Effector CD8-positive, alpha-beta T cell (primary cell): ENCODE measurements at places on chromosomes 6 and 20.

DNA sequence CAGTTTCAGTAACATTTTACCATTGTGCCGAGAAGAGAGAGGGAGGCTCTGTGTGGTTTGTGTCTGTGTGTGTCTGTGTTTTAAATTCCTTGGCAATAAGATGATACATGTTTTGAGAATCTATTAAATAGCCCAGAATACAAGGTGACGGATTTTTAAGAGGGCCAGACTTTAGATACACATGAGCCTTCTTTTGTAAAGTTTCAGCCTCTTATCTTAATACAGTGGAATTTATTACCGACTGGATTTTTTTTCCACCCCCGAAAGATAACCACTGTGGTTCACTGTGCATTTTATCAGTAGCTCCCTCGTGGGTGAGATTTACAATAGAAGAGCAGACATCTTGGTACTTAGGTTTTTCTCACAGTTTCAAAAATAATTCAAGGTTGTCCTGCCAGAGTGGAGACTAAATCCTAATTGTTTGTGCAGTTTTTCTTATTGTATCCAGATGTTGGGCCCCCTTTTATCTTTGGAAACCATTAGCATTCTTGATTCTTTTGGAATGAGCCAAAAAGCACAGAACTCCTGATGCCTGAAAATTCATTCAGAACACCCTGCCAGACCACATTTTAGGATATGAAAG is 49.9 kb downstream of the STK4 start:
- no peak for DNase-seq

DNA sequence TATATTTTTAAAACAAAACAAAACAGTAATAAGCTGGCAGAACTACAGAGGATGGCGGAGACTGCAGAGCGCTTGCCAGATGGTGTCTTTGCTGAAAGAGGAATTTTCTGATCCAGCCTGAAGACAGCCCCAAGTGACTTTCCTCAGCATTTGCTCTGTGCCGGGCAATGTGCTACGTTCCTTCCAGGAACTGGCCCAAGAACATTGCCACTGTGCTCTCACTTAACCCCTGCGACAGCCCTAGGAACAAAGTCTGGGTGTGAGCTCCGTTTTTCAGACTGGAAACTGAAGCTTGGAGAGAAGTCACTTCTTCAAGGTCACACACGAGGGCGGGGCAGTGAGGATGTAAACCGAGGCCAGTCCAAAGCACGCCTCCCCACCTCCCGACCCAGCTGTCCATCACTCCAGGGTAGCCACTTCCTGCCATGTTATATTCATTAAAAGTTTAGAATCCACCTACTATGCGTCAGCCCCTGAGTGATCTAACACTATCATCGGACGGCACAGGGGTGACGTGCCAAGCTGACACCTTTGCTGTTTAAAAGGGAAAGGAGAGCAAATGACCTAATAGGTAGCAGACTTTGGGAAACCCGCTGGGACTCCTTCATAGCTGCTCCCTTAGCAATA is 22.3 kb upstream of the BMP7 start:
- no peak for DNase-seq

GRCh38 chr6:43834528-43835155 is 64.6 kb downstream of the VEGFA start:
- no peak for DNase-seq

DNA sequence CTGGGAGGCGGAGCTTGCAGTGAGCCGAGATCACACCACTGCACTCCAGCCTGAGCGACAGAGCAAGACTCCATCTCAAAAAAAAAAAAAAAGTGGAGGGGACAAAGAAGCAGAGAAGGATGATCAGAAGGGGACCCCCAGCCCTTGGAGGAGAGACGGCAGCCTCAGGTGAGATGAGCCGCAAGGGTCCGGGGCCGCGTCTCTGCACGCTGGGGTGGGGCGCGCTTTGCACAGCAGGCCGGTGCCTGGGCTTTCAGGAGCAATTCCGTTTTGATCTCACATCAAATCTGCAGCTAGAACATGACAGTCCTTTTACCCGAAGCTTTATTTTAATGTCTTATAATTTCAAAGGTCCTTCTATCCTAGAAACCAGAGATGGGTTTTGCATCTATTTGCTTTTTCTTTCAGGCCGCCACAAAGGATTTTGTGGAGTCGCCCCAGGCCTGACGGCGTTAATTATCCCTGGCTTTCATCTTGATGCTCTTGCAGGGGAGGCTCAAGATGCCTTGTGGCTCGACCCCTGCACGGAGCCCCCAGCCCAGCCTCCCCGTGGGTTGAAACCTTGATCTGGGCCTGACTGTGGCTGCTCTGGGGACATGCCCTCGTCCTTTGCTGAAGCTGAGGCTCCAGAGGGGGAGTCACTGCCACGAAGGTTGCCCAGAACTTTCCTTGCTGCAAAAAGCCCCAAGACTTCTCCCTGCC is 17.3 kb downstream of the HRH3 start:
- no peak for DNase-seq

- DNase-seq, result no peak
These were observed 14.1 kb upstream of the CHMP4B start for GRCh38 chr20:33796907-33797544.

DNA sequence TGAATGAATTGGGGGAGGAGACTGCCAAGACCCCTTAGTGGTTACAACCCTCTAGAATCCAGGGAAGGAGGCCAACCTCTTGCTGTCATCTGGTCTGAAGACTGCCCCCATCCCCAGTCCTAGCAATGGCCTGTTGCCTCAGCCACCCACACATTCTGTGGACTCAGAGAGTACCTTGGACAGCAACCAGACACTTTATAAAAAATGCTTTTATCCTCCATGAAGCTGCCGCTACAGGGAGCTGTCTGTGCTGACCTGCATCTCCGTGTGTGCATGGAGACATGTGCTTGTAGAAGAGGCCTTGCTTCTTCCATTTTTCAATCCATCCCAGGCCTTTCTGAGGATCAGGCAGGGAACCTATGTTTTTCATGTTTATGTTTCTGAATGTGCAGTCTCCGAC is 15.2 kb downstream of the CDH22 start:
- DNase-seq, result no peak

GRCh38 chr20:39913274-39913673 is 775.8 kb downstream of the MAFB start:
- DNase-seq, result no peak

- no peak for DNase-seq
These were observed 727.3 kb downstream of the MAFB start for GRCh38 chr20:39961637-39962244.

DNA sequence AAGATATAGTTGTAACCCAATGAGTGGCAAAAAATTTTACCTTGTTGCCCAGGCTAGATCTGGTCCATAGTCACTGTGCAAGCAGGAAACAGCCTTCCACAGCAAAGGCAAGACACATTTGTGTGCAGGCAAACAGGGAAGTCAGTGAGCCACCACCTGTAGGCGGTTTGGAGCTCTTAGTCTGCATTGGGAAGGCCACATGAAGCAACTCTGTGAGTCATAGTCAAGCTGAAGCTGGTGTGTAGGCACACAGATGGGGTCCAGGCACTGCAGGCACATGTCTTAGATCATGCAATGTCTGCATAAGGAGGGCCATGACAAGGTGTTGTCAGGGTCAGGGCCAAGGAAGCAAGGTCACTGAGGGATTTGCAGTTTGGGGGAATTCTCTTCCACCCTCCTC is 543.2 kb upstream of the EPHA7 start:
- DNase-seq, result no peak

DNA sequence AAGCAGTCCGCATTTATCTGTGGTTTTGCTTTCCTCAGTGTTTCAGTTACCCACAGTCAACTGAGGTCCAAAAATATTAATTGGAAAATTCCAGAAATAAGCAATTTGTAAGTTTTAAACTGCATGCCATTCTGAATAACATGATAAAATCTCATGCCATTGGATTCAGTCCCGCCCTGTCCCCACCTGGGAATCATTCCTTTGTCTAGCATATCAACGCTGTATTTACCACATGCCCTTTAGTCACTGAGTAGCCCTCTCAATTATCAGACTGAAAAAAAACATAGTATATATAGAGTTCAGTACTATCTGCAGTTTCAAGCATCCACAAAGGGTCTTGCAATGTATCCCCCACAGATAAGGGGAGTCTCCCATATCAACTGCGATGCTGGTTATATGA is 17.1 kb downstream of the RANBP9 start:
- DNase-seq, result no peak

GRCh38 chr6:168007592-168008338 is 10.3 kb downstream of the KIF25 start:
- no peak for DNase-seq

- no peak for DNase-seq
These were observed 102.0 kb downstream of the SMLR1 start for GRCh38 chr6:130929036-130929678.

- DNase-seq, result no peak
These were observed 54.1 kb downstream of the MAFB start for GRCh38 chr20:40634891-40635290.
